Neural crest cell (in vitro differentiated cells): ENCODE measurements at places on chromosomes 3 and 15. TPM values are rescaled to one million over a fixed set of nuclear protein-coding genes. Genes with fewer than 3 reads are reported as not detected.

The ZMYND10 gene
- 2.3 and 2.5 TPM in 2 replicates for total RNA-seq

The THRB gene
- 0.65 and 0.77 TPM in 2 replicates for total RNA-seq

The RASGRP1 gene
- 1.6 and 1.8 TPM in 2 replicates for total RNA-seq

The CFAP91 gene
- total RNA-seq, result 7.0 TPM in 2 replicates

The CYP1A2 gene
- not detected in 2 replicates for total RNA-seq

The GOLGA8J gene
- total RNA-seq, result 0.32 and 0.54 TPM in 2 replicates

The PPP1R14D gene
- not detected in 2 replicates for total RNA-seq

- peaks cover 2% of the 10 kb centered on the region for H3K27me3 ChIP-seq
- peaks cover 24% of the 10 kb centered on the region for H3K4me1 ChIP-seq
- no peak for DNase-seq
- no peak overlapping the region for H3K4me3 ChIP-seq
- peaks cover 3% of the 10 kb centered on the region for H3K36me3 ChIP-seq
Observed at GRCh38 chr15:71129669-71130068, 14.4 kb downstream of the THSD4 start.

- DNase-seq, result no peak
- no peaks in the 10 kb centered on the region for H3K4me1 ChIP-seq
- no peaks in the 10 kb centered on the region for H3K27me3 ChIP-seq
Observed at GRCh38 chr3:133196527-133196926, 158.3 kb downstream of the TMEM108 start.

DNA sequence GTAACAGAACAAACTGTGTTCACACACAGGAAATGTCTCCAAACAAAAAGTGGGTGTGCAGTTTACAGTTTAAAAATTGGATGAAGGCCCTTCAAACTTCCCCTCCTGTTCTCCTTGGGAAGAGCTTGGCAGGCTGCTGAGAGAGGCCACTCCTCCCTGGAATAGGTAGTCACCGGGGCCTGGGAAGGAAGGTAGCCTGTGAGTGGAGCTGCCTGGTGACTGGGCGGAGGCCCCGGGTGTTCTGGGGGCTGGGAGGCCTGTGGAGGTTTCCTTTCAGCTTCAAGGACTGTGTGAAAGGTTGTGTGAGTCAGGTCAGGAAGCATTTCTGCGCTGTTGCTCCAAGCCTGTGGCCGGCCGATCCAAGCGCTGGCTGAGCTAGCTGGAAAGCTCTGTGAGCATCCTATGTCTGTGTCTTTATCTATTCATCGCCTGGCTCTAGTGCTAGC is 14.1 kb downstream of the SLCO3A1 start:
- no peak overlapping the region for H3K4me3 ChIP-seq
- no peak for DNase-seq
- no peak overlapping the region for H3K27ac ChIP-seq
- peaks cover 5% of the 10 kb centered on the region for H3K36me3 ChIP-seq

GRCh38 chr3:88005066-88005465 is 53.7 kb downstream of the CGGBP1 start:
- no peaks in the 10 kb centered on the region for H3K36me3 ChIP-seq
- no peak overlapping the region for H3K27ac ChIP-seq
- no peaks in the 10 kb centered on the region for H3K27me3 ChIP-seq
- no peaks in the 10 kb centered on the region for H3K4me1 ChIP-seq

DNA sequence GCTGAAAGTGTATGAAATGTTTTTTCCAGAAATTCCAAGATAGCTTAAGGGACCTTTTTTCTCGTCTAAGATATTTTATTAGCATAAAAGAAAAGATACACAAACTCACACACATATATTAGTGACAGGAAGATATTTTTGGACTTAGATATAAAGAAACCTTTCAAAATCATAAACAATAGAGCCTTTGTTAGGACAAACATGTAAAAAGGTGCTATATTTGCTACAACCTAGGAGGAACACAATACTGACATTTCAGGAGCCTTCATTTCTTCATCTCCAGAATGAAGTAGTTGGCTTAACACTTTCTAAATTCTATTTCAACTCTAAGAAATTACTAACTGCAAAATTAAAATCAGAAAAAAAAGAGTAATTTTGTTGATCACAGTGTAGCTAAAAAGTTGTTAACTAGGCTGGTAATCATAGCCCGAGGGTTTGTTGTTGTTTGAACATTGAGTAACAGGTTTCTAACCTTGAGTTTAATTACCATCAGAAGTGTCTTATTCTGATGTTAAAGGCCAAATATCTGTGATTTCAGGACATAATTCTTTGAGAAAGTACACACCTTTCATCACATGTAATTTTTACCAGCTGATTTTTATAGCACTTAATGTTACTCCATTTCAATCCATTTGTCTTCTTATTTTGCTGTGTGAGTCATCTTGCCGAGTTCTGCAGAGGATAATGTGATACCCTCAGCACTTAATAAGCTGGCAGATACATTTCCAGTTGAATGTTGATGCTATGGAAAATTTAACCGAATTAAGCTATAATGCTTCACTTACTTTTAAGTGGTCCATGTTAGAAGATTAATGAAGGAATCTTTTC is 97.3 kb downstream of the MBNL1 start:
- no peak overlapping the region for H3K27ac ChIP-seq
- peaks cover 18% of the 10 kb centered on the region for H3K36me3 ChIP-seq
- no peaks in the 10 kb centered on the region for H3K27me3 ChIP-seq
- no peak overlapping the region for H3K4me3 ChIP-seq
- H3K4me1 ChIP-seq, result peaks cover 33% of the 10 kb centered on the region
- DNase-seq, result no peak

DNA sequence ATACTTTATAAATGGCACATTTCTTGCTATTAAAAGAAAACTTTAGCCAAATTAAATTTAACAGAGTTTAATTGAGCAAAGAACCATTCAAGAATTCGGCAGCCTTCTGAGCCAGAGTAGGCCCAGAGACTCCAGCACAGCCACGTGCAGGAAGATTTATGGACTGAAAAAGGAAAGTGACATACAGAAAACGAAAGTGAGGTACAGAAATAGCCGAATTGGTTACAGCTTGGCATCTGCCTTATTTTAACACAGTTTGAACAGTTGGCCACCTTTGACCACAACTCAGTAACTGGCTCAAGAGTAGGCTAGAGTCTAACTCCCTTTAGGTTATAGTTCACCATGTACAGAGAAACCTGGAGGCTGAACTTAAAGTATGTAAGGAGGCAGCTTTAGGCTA is 17.6 kb downstream of the CFAP44 start:
- no peaks in the 10 kb centered on the region for H3K4me1 ChIP-seq
- no peak overlapping the region for H3K4me3 ChIP-seq
- no peak overlapping the region for H3K27ac ChIP-seq
- H3K27me3 ChIP-seq, result no peaks in the 10 kb centered on the region
- peaks cover 45% of the 10 kb centered on the region for H3K36me3 ChIP-seq
